Heart left ventricle (tissue), 16 donors: ENCODE measurements at places on chromosomes 1 and 21. TPM values are rescaled to one million over a fixed set of nuclear protein-coding genes. Genes with fewer than 3 reads are reported as not detected.

Gene HUNK
- 0.04 TPM for polyA plus RNA-seq

DNA sequence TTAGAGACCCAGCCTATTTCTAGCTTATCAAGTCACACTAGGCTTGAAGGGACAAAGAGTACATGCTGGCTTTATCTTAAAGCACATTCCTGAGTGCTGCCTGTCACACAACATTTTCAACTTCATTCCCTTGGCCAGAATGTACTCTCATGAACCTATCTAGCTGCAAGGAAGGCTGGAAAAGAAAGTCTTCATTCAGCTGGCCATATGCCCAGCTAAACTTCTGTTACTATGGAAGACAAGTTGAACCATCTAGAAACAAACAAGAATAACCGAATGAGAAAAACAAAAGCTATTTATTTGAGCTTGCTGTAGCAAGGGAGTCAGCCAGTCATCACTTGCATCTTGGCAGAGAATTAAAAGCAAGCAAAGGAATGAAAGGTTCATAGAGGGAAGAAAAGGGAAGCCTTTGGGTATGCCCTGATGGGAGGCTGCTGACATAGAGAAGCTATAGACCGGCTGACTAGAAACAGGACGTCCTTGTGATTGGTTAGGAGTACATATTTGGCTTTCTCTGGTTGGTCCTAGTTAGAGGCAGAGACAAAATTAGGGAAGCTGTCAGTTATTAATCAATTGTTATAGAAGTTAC is 108.4 kb downstream of the NEK7 start:
- H3K27me3 ChIP-seq = no peaks in the 10 kb centered on the region
- no peak overlapping the region for H3K4me3 ChIP-seq
- H3K4me1 ChIP-seq = no peaks in the 10 kb centered on the region
- DNase-seq = peak; percentile 54
- H3K36me3 ChIP-seq = no peaks in the 10 kb centered on the region

- H3K27ac ChIP-seq = no peak within 1 kb of the TSS
- H3K27me3 ChIP-seq = no peaks in the 10 kb centered on the region
- no peak within 1 kb of the TSS for H3K4me3 ChIP-seq
- DNase-seq = no peak
Measured at GRCh38 chr1:26171084-26172072, at the start of gene ZNF593OS. Gene ZNF593OS, minus strand, starts transcription at chr1:26171832. Its CDS starts 171 bp downstream, at chr1:26171661.

DNA sequence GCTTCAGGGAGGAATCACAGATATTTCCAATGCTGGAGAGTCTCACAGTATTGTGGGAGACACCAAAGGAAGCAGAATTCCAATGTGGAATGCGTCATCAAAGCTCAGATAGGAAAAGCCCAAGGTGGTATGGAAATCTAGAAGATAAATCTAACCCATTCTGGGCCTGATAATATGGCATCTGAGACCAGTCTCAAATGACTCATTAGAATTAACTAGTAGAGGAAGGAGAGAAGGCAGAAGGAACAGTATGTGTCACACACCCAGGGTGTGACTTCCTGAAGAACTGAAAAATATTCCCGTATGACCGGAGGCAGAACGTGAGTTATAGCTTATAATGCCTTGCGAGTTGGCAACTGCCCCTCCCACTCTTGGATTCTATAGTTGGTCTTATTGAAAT is 499.2 kb downstream of the PLPP3 start:
- no peaks in the 10 kb centered on the region for H3K27me3 ChIP-seq
- H3K4me1 ChIP-seq = peaks cover 5% of the 10 kb centered on the region
- DNase-seq = no peak

- H3K27me3 ChIP-seq = peaks cover 5% of the 10 kb centered on the region
- no peak overlapping the region for H3K27ac ChIP-seq
- DNase-seq = no peak
Measured at GRCh38 chr1:207645635-207646081, 725 bp downstream of the CR1L start.

GRCh38 chr1:235979176-235979575 is 85.7 kb downstream of the NID1 start:
- no peak overlapping the region for H3K4me3 ChIP-seq
- H3K36me3 ChIP-seq = peaks cover 80% of the 10 kb centered on the region
- DNase-seq = no peak
- peak overlapping the region; percentile 46 for H3K27ac ChIP-seq
- no peaks in the 10 kb centered on the region for H3K4me1 ChIP-seq

DNA sequence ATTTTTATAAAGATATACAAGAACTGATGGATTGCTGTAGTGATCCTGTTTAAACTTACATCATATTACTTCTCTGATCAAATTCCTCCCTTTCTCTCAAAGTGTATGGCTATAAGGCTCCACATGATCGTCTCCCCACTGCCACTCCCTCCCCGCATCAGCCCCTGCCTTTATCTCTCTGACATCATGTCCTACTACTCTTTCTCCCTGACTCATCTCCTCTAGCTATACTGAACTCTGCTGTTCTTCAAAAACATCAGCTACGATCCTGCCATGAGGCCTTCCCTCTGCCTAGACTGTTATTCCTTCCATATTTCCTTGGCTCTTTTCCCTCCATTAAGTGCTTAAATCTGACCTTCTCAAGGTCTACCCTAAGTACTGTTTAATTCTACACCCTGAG is 22.8 kb downstream of the HFM1 start:
- no peaks in the 10 kb centered on the region for H3K36me3 ChIP-seq
- no peak for DNase-seq
- H3K27ac ChIP-seq = no peak overlapping the region
- H3K4me1 ChIP-seq = no peaks in the 10 kb centered on the region
- H3K4me3 ChIP-seq = no peak overlapping the region

DNA sequence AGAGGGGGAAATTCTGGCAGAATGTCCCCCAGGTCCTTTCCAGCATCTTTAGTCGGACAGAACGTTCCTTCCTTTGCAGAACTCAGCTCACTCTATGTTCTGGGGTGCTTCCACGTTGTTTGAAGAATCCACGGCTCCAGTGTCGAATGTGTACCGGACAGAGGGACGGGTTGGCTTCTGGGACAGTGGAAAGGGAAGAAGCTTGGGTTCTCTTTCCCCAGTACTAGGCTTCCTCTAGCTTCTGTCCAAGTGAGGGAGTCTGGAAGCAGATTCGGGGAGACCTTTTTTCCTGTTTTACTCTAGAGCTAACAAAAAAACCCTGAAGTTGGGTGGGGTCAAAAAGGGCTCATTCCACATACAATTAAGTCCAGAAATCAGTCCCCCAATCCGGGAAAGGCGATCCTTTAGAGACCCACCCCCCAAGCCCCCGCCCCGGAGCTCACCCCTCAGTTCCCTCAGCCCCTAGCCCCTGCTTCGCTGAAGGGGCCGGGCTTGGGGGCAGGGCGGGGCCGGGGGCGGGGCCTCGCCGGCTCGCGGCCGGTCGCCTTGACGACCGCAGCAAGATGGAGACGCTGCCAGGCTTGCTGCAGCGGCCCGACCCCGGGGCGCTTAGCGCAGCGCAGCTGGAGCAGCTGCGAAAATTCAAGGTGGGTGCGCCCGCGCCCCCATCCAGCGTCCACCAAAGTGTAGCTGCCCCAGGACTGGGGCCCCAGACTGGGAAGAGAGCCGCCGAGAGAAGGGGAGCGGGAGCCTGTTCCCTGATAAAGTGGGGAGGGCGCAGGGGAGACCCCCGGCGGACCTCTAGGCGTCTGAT is at the start of gene RIIAD1:
Gene RIIAD1 (plus strand): TSS at position 549 of the 814 bp plus-strand sequence. CDS start 15 bp downstream, at position 564.
- H3K36me3 ChIP-seq = no peaks in the 10 kb centered on the region
- peak within 1 kb of the TSS; percentile 55 for H3K27ac ChIP-seq
- peaks cover 11% of the 10 kb centered on the region for H3K4me1 ChIP-seq
- peaks cover 16% of the 10 kb centered on the region for H3K27me3 ChIP-seq
- DNase-seq = peak; percentile 50

DNA sequence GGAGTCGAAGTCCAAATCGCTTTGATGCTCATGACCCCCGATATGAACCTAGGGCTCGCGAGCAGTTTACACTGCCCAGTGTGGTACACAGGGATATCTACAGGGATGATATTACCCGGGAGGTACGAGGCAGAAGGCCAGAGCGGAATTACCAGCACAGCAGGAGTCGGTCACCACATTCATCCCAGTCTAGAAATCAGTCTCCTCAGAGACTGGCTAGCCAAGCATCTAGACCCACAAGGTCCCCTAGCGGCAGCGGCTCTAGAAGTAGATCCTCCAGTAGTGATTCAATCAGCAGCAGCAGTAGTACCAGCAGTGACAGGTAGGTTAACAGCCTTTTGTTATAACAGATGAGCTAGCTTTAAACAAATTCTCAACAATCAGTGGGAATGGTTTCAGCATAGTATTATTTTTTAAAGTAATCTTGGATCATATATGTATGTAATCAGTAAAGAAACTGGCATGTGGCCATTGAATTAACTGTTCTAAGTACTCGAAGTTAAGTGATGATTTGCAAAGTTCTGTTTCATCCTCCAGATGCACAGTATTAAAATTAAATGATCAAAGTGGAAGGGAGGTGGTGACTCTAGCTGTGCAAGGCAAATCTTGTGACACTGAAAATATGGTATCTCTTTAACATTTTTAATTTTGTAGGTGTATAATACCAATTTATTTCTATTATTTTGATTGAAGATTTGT is 29.0 kb downstream of the SPEN start:
- H3K36me3 ChIP-seq = peaks cover 57% of the 10 kb centered on the region
- H3K4me3 ChIP-seq = no peak overlapping the region
- DNase-seq = no peak
- H3K4me1 ChIP-seq = no peaks in the 10 kb centered on the region

GRCh38 chr1:106875622-106876021 is 180.9 kb upstream of the PRMT6 start:
- H3K36me3 ChIP-seq = no peaks in the 10 kb centered on the region
- no peaks in the 10 kb centered on the region for H3K27me3 ChIP-seq
- no peak overlapping the region for H3K27ac ChIP-seq

DNA sequence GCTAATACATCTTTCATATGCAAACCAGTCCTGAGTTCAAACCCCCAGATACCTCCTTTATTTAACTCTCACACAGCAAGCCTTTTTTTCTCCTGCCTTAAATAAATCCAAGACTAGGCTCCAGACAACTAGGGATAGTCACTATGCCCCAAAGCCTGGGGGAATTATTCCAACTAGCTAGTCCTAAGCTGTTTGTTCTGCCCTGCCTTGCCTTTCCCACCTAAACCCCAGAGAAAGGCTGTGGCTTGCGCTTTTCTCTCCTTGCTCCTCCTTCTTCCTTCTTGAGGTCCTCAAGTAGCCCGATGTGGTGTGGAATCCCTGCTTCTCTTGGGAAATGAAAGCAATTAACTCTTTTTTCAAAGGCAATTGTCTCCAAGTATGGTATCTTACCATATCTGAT is 31.8 kb downstream of the C1orf87 start:
- H3K4me1 ChIP-seq = no peaks in the 10 kb centered on the region
- no peaks in the 10 kb centered on the region for H3K27me3 ChIP-seq
- H3K27ac ChIP-seq = no peak overlapping the region
- DNase-seq = no peak
